Endothelial cell (in vitro differentiated cells): ENCODE measurements at places on chromosomes 5 and 9. TPM values are rescaled to one million over a fixed set of nuclear protein-coding genes. Genes with fewer than 3 reads are reported as not detected.

- DNase-seq = no peak
Observed at GRCh38 chr5:94944160-94944559, 325.7 kb downstream of the SLF1 start.

DYNC2I2 gene
- 35.4 TPM for total RNA-seq

DNA sequence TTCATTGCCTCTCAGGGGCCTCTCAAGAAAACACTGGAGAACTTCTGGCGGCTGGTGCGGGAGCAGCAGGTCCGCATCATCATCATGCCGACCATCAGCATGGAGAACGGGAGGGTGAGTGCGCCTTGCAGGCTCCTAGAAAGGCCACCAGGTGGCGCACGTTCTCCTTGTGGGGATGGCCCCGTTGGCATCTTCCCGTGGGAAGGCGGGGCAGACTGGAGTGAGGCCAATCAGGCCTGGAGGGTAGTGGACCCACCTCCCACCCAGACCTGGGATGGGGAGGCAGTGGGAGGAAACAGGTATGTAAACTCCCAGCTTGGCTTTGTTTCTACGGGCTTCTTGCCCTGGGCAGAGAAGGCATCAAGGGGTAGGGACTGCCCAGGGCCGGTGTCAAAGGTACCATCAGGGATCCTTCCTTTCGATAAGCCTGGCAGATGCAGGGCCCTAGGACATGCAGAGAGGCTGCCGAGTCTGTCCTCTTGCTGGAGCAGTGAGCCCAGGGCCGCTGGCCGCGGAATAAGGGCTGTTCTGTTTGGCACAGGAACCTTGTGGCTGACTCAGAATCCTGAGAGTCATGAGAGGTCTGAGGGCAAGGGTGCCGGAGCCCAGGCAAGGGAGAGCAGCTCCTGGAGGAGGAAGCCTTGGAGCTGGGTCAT is 18.9 kb upstream of the SPTLC1 start:
- DNase-seq = peak; percentile 88

PLAC8L1 gene
- total RNA-seq = 0.80 TPM

DNA sequence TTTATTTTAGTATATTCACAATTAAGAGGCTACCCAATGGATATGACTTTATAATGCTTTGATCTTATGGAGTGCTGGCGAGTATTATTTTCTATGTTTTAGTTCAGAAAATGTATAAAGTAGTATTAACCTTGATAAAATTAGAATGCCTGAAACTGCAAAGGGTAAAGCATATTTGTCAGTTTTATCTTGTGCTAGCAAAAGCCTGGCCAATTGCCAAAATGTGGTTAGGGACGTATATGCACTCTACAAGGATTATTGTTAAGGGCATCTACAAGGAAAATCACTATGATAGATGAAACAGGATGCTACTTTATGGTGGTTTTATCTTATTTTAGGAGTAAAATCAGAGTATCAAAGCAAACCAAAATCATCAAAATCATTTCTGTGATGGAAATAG is 281.7 kb downstream of the CCDC171 start:
- no peak for DNase-seq

ANKRD31 gene
- total RNA-seq = 0.05 TPM

ZBTB34 gene
- total RNA-seq = 22.9 TPM

WNT8A gene
- total RNA-seq = 0.69 TPM

DNA sequence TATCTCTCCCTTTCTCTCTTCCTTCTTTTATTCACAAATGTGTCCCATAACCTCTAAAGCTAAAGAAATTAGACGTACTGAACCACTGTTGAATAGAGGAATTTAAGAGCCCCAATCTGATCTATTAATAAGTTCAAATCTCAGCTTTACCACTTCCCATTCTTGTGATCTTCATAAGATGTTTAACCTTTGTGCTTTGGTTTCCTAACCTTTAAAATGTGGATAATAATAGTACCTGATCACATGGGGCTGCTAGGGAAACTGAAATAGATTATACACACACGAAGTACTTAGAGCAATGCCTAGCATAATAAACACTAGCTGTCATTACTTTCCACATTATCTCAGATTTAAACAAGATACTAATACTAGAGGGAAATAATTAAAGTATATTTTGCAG is 324.3 kb upstream of the SEMA6A start:
- DNase-seq = no peak

DNA sequence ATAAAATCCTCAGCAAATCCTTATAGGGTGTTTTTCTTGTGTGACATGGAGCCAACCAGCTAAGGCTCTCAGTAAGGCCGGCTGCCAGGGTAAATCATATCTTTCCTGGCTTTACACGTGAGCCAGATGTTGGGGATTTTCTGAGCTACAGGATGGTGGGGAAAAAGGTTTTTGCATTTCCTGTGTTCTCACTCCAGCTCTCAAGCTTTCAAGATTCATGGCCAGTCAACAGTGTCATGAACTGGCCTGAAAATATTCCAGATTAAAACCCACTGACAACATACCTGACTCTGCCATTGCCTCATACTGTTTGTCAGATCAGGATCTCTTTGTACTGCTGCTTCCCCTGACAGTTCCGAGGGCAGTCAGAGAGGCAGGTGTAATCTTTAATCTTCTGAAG is 306.9 kb downstream of the GLIS3 start:
- DNase-seq = no peak

- no peak for DNase-seq
Observed at GRCh38 chr9:74025402-74025925, 471.7 kb upstream of the RORB start.

DNA sequence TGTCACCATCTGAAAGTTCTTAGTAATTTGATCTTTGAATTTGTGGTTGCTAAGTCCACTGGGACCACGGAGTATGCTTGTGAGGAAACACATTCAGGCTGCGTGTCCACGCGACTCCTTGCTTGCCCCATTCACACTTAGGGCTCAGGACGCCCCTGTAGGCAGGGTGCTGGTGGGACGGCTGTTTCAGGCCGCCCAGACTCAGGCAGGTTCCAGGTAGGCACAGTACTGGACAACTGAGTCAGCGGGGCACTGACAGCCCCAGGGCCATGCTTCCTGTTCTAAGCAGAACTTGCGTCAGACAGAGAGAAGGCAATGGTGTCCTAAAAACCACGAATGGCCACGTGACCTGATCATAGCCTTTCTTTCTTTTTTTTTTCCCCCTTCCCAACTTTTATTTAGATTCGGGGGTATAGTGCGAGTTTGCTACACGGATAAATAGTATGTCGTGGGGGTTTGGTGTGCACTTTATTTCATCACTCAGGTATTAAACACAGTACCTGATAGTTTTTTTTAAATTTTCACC is 7.7 kb upstream of the RASGEF1C start:
- no peak for DNase-seq

DND1 gene
- 1.8 TPM for total RNA-seq

CSNK1G3 gene
- 55.6 TPM for total RNA-seq

ACSL6 gene
- 0.80 TPM for total RNA-seq

CTNND2 gene
- total RNA-seq = 3.6 TPM

- no peak for DNase-seq
Observed at GRCh38 chr5:147388184-147389108, 121.4 kb downstream of the DPYSL3 start.

GRM6 gene
- total RNA-seq = not detected

DNA sequence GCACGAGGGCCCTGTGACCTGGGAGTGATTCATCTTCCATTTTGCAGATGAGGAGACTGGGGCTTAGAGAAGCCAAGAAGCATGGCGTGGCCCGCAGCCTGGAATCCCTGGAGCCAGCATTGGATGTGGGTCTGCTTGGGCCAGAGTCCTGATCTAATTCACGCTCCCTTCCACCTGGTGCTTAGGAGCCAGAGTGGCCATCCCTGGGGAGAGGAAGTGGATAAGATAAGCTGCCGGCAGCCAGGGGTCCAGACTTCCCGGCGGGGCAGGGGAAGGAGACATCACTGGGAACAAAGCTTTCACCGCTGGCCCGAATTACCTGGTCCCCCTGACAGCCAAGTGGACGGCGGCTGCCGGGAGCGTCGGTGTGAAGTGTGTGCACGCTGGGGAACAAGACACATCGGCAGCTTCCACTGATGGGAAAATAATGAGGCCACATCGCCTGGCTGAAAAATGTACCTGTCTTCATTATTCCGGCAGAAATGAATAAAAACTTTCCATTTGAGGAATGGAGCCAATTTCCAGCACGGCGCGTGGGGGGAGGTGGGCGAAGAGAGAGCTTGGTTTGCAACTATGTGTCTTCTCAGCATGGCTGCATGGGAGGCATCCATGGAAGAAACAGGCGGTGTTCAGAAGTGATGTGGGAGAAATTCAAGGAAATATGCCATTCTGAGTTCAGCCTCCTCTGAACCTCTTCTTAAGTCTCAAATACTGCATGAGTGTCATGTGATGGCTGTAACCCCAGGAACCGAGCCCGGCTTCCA is 78.5 kb downstream of the OLFM1 start:
- DNase-seq = no peak

GRCh38 chr5:14735944-14736343 is 71.4 kb downstream of the OTULIN start:
- no peak for DNase-seq

GRCh38 chr5:75510836-75511434 is 494 bp downstream of the CERT1 start:
- DNase-seq = peak; percentile 58

DNA sequence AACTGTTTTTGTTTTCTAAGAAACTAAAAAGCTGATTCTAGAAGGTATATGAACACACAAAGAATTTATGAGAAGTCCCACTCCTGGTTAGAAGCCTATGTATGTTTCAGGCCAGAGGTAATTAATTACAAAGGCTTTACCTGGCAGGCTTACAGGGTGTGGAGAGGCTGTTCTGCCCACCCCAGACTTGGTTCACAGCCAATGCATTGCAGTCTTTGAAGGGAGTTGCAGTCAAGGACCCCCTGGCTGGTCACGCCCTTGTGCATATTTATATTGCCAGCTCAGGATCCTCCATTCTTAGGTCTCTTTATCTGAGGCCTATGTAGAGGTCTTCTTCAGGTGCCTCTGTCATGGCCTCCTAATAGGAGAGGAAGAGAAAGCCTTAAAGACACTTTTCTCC is 13.6 kb upstream of the PRSS3 start:
- no peak for DNase-seq
